ENCODE measurements at places on chromosomes 1 and 21.
A peak's percentile ranks its signal among the peaks of the same experiment; 100 is the strongest.

DNA sequence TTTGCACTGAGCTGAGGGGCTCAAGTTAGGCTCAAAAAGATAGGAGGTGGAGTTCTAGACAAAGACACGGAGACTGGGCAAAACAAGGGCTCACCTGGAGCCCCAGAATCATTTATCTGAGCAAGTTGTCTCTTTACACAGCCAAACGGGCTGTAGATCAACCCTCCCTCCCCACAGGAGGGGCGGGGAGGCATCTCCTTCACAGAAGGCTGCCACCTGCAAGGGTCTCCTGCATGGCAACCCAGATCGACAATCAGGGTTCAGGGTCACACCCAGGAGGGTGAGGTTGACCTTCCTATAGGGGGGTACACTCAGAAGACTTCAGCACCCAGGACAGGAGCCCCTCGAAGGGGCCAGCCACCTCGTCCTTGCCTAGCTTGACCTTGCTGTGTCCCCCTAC lies 84.0 kb downstream of the CD247 start:
- no peak for DNase-seq

DNA sequence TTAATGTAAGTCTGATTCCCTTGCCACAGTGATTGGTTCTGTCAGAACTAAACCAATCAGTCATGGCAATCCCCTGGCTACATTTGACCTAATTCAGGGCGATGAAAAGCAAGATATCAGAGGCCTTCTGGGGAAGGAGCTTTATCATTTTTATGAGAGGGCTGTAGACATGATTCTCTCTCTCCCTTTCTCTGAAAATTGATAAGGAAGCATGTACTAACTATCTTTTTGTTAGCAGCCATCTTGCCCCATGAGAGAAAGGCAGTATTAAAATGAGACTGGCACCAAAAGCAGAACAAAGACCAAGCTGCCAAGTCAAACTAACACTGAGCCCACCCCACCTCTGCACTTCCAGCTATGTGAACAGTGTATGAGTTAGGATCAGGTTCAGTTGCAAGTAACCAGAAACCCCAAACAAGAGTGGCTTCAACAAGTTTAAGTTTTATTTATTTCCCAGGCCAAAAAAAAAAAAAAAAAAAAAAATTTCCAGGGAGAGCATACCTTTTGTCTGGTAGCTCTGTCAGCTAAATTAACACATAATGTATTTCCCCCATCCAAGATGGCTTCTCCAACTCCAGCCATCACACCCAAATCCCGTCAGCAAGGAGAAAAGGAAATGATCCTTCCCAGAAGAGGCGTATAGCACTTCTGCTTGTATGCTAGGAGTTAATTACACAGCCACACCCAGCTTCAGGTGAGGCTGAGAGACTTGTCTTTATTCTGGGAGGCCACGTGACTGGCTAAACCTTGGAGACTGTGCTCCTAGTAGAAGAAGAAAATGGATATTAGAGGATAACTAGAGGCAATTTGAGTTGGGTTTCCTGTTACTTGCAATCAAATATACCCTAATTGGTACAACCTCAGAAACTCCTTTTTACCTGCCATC lies 105.8 kb upstream of the RALGPS2 start:
- no peak for DNase-seq

DNA sequence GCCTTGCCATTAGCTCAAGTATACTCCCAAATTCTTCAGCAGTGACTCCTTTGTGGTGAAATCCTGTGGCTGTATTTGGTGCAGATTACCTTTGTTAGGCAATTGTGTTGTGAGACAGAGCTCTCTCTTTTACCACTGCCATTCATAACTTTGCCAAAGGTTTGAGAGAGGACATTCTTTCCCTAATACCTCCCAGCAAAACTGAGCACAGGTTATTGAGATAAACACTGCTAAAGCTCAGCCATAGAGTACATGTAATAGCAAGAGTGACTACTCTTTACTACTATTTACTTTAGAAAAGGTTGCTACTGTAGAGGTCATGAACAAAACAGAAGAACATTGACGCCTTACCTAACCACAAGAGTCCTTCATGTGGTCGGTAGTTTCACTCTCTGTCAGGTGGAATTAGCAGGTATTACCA lies 514.0 kb upstream of the ADAMTS5 start:
- DNase-seq = no peak

DNA sequence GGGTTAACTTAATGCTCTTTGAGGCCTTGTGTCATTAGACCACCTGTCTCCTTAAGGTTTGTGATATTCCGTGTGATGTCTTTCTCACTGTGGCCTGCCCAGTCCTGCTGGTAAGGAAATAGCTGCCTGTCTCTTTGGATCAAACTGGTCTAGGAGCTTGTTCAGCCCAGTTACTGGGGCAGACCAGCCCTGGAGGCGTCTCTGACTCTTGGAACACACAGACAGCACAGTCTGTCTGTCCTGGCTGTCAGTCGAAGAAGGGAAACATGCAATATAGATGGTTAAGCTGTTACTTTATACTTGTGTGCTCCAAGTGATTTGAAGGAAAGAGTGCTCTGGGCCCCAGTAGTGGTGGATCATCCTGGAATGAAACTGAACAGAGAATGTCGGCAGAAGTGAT lies 20.4 kb downstream of the PBX1 start:
- DNase-seq = no peak

DNA sequence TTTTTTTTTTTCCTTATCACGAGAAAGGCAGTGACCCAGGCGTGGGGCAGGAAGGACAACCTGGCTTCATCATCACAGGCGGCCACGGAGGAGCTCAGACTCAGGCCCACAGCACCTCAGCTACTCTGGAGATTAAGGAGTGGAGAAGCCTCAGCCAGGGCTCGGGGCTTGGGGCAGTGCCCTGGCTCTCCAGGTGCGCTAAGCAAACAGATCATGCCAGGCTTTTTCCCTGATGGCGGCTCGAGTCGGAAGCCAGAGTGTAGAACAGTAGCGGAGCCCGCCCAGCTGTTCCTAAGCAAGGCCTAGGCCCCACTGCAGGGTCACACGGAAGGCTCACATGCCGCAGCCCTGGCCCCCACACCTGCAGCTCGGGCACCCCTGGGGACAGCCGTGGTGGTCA lies 70.7 kb downstream of the AGPAT3 start:
- DNase-seq = no peak

GRCh38 chr21:44487831-44488230 lies 32.5 kb downstream of the LRRC3 start:
- DNase-seq = no peak

- DNase-seq = no peak
Measured at GRCh38 chr1:151222130-151222529, 23.8 kb downstream of the PIP5K1A start.

GRCh38 chr21:43640400-43640799 lies 18.9 kb downstream of the HSF2BP start:
- DNase-seq = no peak

DNA sequence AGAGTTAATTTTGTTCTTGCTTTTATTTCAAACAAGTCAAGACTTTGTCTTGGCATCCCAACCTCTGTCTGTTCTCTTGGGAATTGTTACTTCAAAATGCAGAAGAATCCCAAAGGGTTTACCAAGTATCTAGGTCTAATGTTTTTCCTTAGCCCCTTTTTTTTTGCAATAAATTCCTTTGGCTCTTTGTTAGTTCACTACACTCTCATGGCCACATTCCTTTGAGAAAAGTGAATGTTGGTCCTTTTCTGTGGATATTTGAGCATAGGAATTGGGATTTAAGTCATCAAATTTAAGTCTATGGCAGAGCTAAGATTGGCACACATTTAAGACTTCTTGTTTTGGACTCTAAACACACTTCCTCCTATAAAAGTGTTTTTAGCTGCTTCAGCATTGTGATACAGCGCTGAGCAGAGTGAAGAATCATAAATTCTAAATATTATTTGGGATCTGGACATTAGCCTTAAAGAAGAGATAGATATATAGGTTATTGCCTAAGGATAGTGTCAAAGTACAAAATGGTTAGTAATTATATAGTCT lies 1.9 kb downstream of the BTF3L4 start:
- no peak for DNase-seq

GRCh38 chr1:219999821-220000220 lies 46.5 kb downstream of the EPRS1 start:
- DNase-seq = no peak

DNA sequence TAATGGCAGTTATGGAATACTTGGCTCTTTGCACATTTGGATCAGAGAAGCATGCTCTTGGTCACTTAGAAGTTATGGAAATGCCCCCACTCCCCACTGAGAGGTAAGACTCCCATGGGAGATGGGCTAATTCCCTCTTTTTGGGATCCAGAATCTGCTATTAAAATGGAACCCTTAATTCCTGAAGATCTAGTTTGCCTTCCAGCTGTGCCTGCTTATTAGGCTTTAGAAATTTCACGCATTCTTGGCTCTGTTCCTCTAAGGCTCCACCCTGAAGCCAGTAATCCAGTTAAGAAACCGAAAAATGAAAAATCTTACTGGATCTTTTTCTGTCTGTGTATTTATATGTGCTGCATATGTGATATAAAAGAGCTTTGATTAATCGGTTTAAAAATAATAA lies 76.7 kb downstream of the USH2A start:
- DNase-seq = no peak

GRCh38 chr1:114082304-114082630 lies 71.4 kb downstream of the SYT6 start:
- DNase-seq = no peak

DNA sequence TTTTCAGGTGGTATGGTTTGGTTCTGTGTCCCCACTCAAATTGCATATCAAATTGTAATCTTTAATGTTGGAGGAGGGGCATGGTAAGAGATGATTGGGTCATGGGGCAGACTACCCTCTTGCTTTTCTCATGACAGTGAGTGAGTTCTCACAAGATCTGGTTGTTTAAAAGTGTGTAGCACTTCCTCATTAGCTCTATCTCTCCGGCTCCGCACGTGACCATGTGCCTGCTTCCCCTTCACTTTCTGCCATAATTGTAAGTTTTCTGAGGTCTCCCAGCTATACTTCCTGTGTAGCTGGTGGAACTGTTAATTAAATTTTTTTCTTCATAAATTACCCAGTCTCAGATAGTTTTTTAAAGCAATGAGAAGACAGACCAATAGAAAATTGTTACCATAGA lies 843.2 kb downstream of the AMY1C start:
- DNase-seq = no peak

- no peak for DNase-seq
Measured at GRCh38 chr1:64171246-64171645, 32.2 kb upstream of the UBE2U start.

DNA sequence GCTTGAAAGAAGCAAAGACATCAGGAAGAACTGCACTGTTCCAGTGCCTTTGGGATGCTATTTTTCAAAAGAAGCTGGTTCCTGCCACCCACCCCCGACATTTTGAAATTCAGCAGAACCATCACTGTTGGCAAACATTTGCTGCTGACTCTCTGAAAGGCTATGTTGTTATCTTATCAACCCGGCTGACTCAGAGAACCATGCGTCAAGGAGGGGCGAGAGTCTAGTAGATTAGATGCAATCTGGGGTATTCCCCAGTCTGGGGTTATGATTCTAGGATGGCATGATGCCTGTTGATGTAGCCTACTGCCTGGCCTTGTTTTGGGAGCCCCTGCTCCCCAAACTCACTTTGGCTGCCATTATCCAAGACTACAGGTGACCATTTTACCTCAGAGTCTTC lies 267.8 kb upstream of the RUNX1 start:
- no peak for DNase-seq

GRCh38 chr1:81550753-81551152 lies 250.0 kb upstream of the ADGRL2 start:
- no peak for DNase-seq

GRCh38 chr1:174768516-174768915 lies 231.2 kb upstream of the CACYBP start:
- DNase-seq = no peak

DNA sequence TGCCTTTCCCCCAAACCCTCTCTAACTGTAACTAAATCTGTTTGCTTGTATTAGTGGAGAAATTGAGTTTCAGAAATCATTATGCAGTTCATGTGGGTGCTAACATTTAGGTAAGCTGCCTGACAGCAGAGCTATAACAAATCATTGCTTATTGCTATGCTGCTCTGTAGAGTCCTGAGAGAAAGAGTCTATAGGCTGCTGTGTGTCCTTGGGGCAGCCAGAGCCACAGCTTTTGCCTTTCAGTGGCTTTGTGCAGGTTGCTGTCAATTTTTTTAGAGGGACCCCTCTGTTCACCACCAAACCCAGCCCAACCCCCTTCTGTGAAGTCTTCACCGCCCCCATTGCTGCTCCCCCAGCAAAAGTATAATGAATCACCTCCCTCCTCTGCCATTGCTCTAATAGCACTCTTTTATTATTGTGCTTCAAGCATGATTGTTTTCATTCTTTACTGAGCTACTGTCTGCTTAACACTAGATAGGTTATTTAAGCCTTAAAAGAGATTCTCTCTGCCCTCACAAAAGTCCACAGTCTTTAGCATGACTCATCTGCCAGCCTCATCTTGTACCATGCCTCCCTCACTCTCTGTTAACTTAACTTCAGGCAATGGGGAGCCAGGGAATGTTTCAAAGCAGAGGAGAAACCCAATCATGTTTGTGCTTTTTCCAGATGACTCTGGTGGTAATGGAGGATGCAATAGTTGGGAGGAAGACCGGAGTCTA lies 38.6 kb downstream of the DIRAS3 start:
- DNase-seq = no peak

GRCh38 chr21:28402616-28402989 lies 590.1 kb downstream of the LTN1 start:
- no peak for DNase-seq

GRCh38 chr1:184078564-184079249 lies 27.2 kb downstream of the TSEN15 start:
- DNase-seq = no peak

DNA sequence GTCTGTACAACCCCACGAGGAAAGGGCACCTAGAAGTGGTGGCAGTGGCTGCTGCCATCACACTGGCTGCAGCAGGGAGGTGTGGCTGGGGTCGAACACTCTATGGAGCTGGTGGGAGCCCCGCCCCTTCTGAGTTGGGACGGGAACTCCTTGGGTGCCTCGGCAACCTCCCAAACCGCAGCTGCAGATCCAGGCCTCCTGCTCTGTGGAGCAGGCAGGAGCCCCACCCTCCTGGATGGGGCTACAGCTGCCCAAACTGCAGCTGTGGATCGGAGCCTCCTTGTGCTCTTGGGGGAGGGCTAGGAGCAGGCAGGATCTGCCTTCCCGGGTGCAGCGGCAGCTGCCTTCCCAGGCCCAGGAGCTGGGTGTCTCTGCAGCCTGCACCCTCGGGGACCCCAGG lies 38.9 kb upstream of the TARDBP start:
- DNase-seq = no peak

DNA sequence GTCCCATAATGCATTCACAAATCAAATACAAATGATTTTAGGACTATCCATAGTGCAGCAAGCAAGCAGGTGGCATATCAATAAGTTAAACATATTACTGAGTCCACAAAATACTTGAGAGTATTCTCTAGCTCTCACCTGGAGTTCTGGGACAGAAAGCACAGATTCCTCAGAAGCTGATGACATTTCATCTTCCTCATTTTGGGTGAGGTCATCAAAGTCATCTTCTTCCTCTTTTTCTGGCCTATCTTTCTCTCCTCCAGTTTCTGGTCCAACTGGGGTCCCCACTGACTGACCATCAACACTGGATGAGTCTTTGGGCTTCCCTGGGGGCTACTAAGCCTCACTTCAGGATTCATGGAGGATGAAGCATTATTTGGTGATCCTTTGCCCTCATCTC lies 38.9 kb downstream of the YY1AP1 start:
- DNase-seq = no peak

- no peak for DNase-seq
Measured at GRCh38 chr1:36091698-36092097, 3.0 kb downstream of the ADPRS start.

GRCh38 chr21:45880097-45881068 lies 101.2 kb upstream of the COL6A1 start:
- DNase-seq = peak; percentile 32

GRCh38 chr1:208717525-208717924 lies 473.3 kb upstream of the PLXNA2 start:
- DNase-seq = no peak

Measured in mucosa of gallbladder (tissue), 1 donor.